ENCODE measurements at places on chromosomes 12 and 14.

GRCh38 chr12:9334964-9335363 is 126.8 kb upstream of the PZP start:
- no peak for ATAC-seq

- ATAC-seq = no peak
Observed at GRCh38 chr12:105322070-105322469, 8.4 kb upstream of the C12orf75 start.

- ATAC-seq = no peak
Observed at GRCh38 chr12:6053541-6053940, 70.9 kb downstream of the VWF start.

- ATAC-seq = peak; percentile 13
Observed at GRCh38 chr14:90060965-90061684, 669 bp upstream of the KCNK13 start.

GRCh38 chr12:117151403-117152031 is 38.8 kb downstream of the FBXO21 start:
- no peak for ATAC-seq

GRCh38 chr14:76136476-76137110 is 15.1 kb upstream of the GPATCH2L start:
- ATAC-seq = no peak

GRCh38 chr12:59077575-59078426 is 157.5 kb upstream of the LRIG3 start:
- ATAC-seq = no peak

GRCh38 chr14:104784846-104785707 is 10.5 kb downstream of the AKT1 start:
- no peak for ATAC-seq

DNA sequence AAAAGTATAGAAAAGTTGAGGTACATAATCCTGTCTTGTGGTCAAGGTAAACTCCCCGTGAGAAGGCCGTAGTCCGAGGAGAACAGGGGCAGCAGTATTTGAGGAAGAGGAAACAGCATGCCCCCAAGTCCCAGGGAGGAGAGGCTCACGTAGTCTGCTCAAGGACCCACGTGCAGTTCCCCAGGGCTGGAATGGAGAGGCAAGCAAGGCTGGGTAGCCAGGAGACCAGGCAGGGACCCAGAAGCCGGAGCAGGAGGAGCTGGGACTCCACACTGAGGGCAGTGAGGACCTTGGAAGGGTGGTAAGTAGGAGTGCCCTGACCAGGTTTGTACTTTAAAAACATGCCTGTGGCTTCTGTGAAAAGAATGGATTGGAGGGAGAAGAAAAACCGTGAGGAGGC is 100.0 kb downstream of the EGLN3 start:
- ATAC-seq = no peak

DNA sequence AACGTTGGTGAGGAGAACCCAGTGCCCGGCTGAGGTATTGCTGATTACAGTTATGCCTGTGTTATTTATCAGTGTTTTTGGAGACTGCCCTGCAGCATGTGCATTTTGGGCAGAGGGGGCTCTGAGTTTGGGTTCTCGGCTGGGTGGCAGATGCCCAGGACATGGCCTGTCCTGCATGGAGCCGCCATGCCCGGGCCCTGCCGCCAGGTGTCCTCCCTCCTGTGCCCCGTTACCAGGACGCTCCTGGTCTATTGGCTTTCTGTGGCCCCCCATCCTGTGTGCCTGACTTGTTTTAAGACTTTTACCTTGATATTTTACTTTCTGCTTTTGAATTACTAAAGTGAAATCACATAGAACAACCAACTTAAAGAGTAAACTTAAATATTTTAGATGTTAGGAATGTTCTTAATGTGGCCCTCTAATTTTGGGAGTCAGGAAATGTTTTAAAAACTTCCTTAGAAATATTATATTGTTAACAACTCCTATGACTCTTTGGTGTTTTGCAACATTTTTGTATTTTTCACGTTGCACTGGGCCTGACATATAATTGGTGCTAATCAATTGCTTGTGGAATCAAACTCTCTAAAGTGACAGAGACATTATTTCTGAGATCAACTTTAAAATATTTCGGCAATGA is 51.8 kb downstream of the PRIMA1 start:
- no peak for ATAC-seq

DNA sequence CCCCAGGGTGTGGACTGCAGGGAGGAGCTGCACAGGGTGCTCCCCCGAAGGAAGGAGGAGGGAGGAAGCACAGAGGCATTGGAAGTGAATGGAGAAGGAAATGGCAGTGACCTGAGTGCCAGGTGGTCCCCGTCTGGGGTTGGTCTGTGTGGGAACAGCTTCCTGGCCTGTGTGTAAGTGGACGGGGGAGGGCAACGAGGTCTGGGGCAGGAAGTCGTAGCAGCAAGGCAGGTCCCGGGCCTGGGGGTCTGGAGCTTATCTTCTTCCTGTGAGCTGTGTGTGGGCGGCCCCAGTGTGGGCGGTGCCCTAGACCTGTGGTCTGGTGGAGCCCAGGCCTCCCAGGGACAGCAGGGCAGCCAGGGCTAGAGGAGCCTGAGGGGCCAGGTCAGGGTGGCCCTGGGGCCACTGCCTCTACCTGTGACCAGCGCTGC is 382.1 kb downstream of the TMEM121 start:
- no peak for ATAC-seq

Measured in activated T-helper 17 cell treated with anti-CD3 and anti-CD28 coated beads, Interleukin-2, amount 50 U/mL, for 72 hours (primary cell).